Stimulated activated CD4-positive, alpha-beta T cell treated with anti-CD3 and anti-CD28 coated beads, Interleukin-12 subunit alpha, Interleukin-12 subunit beta, amount 100 ng/mL, for 24 hours (primary cell): ENCODE measurements at places on chromosomes 6 and 20.

DNA sequence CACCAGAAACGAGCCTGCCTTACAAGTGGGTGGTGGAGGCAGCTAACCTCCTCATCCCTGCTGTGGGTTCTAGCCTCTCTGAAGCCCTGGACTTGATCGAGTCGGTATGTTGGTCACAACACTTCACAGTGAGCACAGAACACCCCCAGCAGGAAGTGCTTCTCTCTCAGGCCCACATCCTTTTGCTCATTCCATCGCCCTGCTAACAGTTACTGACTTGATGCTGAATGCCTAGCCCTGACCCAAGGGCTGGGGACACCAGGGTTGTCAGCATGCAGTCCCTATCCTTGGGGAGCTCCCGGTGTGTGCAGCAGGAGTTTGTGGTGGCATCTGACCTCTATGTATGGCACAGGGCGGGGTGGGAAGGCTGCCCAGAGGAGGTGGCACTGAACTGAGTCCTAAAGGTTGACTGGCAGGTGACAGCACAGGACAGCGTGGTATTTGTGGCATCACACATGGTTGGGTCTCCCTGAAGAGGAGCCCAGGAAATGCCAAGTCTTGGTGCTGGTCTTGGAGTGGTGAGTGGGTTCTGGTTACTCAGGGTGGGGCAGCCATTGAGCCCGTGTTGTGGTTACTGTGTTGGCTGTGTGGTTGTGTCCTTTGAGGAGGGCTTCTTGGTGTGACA lies 26.7 kb downstream of the GTSF1L start:
- DNase-seq = no peak

DNA sequence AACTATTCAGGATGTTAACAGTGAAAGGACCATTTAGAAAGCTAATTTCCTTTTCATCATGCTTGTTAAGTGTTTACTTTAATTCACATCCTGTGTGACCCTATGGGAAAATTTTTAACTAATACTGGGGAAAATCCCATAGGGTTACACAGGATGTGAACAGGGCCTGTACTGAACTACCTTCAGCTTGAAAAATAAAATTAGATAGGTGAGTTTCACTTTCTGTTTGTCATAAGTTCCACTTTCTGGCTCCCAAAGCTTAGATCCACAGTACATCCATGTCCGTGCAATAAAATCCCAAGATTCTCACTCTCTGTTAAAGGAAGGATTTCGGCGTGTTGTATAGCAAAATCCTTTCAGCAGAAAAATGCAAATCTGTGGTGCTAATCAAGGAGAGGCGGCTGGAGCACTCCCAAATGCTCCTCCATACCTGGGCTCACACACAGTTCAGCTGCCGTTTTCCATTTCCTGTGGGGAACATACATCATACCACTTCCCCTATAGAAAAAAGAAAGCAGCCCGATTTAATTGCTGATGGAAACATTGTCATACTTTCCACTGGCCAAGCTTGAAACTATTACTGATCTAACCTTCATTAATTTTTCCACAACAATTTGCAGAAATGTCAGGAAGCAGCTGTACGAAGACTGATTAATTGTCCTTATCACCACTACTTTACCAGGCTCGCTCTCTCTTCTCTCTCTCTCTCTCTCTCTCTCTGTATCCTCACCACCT lies 125.2 kb downstream of the HIVEP2 start:
- no peak for DNase-seq

DNA sequence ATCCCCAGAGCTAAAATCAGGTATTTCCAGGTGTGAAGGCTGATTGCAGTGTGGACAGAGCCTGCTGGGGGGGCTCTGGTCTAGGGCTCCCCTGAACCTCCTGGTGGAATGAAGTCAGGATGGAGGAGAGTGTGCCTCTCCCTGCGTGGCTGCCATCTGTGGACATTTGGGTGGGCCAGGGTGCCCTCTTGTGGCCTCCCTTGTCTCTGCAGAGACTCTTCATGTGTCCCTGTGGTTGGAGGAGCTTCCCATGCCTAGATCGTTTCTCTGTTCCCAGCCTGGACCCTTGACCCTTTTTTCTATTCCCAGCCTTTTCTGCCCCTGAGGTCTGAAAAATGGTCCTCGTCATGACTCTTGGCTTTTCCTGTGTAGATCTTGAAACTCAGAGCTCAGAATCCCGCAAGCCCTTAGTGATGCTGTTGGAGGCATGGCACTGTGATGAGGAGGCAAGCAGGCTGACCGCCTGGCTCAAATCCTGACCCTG lies 9.9 kb upstream of the PSMF1 start:
- peak; percentile 28 for DNase-seq

DNA sequence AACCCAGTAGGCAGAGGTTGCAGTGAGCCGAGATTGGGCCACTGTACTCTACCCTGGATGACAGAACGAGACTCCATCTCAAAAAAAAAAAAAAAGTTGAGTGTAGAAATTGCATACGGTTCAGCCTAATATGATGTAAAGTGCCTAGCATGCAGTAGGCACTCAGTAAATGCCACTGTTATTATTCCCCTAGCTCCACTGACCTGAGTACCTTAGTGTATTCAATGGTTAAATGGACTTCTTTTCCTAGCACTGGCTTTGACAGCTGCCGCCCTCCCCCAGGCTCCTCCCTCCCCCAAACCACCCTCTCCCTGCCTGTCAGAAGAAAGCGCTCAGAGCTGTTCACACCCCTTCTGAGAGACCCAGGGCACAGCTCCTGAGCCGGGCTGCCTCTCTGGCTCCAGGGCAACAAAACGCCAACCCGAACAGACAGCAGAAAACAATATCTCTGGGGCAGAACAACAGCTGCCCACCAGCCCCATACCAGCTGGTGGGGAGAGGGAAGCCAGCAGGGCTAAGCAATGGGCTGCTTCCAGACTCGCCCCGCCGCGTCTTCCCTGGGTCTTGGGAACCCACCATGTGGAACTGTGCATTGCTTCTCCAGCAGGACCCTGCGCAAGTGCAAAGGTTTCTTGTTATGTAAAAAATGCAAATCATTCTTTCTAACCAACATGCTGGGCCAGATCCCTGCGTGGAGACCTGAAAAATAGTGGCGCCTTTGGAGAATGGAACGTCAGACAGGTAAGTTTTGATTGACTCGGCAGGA lies 4.5 kb downstream of the CPNE5 start:
- DNase-seq = no peak

DNA sequence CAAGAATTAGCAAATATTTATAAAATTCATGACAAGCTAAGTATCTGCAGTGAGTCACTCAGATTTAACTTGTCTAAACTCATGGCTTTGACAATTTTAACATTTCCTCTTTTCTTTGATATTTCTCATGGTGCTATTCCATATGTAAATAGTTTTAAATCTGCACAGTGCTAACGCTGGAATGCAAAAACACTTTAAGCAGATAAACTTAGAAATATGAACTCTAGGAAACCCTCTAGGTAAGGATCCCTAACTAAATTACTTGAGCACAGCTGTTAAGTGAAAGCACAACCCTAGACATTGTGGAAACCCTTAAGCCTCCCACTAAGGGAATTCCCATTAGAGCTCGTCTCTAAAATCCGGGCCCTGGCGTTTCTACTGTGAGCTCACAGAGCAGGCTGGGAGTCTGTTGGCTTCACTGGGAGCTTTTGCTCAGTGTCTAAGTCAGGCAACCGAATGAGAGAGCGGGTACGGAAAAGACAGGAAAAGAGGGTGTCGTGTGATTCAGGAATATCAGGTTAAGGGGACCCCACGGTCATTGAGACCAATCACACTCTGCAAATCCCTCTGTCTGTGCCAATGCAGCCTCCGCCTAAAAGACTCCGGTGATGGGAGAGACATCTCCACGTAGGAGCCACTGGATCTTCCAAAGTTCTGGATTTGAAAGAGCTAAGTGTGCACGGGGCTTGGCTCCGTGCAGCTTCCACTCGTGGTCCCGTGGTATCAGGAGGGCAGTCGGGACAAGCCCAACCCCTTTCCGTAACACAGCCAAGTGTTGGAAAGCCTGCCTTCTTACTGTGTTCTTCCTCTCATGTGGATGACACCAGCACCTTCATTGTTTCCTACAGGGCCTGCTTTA lies 112.3 kb upstream of the RPS6KA2 start:
- DNase-seq = no peak

DNA sequence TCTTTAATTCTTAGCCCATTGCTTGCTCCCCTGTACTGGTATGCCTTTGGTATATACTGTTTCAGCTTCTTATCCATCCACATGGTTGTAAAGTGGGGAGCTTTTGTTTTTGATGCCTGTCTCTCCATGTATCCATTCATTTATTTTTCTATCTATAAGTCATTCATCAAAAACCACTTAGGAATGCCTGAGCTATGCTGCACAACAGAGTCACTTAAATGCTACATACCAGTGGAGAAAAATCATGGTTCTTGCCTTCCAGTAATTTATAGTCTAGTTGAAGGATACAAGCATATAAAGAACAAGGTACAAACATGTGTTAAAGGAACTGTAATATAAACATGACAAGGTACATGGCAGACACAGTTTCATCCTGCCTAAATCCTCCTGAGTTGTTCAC lies 347.3 kb downstream of the NRN1 start:
- DNase-seq = no peak

DNA sequence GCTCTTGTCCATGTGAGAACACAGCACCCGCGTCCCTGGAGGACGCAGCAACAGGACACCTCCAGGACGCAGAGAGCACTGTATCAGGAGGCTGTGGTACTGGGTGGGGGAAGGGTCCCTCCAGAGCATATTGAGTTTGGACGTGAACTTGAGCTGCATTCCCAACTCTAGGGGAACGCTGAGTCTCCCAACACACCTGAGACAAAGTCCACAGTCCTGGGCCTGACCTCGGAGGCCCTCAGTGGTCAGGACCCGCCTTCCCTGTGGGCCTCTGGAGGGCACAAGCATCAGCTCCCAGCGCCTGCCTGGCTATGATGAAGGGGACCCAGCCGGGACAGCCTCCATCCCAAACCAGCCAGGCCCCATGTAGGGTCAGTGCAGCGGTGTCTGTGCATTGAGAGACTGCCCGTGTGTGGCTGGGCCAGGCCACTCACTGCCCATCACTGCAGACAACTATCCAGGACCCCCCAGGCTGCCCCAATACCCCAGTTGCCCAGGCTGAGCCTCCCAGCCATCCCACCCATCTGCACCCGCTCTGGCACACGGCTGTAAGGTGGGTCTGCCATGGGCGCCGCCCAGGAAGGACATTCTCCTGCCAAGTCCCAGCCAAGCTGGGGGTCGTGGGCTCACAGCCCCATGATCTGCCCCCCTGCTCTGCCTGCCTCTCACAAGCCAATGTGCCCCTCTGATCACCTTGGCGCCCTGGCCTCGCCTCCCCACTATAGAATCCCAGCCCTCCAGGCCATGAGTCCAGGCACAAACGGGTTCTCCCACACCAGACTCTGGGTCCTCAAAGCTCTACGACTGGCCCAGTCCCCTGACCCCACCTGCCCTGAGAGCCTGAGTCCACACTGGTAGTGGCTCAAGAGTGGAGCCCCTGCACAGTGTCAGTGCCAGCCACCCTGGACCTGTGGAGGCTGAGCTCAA lies 115.7 kb downstream of the TAF4 start:
- no peak for DNase-seq

- no peak for DNase-seq
Observed at GRCh38 chr20:3158968-3159431, 665 bp downstream of the FASTKD5 start.

DNA sequence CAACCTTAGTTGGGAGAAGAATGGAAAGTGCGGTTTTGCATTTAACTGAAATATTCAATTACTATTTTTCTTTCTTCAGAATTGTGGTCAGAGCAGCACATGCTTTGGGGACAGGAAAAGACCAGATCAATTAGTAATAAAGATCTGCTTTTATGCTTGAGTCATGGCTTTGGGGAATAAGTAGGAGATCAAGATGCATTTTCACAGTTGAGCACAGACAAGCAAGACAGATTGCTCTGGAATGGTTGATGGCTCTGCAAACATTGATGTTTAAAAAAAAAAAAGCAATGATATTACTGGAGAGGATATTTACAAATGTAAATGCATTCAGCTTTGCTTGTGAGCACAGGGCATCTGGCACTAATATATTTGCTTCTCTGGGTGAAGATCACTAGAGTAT lies 224.4 kb upstream of the SASH1 start:
- DNase-seq = no peak

DNA sequence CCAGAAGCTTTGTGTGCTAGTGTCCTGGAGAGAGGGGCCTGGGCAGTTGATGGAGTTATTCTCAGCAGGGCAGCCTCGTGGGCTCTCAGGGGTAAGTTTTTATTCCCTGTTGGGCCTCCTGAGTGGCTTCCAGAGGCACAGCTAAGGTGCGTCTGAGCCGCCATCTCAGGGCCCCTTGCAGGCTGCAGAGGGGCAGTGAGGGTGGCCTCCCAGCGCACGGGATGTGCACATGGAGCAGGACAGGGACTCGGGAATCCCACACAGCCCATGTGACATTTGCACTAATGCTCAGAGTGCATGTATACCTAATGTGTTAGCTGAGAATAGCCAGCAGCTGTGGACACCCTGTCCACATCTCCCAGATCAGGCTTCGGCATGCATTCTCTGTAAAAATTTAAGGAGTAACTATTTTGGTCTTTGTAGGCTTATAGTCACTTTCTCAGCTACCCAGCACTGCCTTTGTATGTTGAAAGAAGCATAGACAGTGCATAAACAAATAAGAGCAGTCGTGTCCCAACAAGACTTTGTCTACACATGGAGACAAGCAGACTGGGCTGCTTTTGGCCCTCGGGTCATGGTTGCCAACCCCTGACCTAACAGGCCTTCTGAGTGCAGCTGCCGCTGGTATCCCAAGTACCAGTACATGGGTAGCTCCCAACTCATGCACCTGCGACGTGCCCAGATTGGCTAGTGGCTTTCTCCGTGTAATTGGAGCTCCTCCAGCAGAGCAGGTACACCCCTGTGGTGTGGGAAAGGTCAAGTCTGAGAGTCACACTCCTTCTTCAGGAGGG lies 18.6 kb upstream of the CST9L start:
- no peak for DNase-seq

DNA sequence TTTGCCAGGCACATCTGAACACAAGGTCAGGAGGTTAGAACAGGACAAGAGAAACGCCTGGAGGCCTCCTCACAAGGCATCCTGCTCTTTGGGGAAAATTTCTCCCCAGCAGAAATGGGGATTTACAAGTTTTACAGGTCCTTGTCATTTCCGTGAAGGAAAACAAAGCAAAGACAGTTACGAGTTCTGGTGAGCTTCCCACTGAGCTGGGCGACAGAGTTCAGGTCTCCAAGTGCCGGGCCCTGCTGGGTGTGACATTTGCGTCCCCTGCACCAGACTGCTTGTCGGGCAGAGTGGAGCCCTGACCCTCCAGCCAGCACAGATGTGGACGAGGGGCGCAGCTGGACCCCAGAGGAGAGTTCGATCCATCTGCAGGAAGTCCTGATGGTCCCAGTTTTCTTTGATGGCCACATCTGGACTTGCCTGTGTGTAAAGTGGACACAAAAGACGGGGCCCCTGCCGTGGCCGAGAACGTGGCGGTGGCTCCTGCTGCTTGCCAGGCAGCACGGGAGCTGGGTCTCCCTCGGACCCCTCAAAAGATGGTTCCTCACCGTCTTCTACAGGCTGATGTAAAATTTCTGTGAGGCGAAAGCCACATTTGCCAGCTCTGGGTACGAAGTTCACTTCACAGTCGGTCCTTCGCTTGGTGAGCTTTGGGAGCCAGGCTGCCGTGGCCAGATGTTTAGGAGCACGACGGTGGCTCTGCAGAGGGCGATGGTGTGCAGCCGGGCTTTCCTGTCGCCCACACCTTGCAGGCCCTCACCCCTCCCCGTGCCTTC lies 5.2 kb upstream of the ADRM1 start:
- no peak for DNase-seq
